ENCODE measurements at places on chromosomes 11 and 22.

DNA sequence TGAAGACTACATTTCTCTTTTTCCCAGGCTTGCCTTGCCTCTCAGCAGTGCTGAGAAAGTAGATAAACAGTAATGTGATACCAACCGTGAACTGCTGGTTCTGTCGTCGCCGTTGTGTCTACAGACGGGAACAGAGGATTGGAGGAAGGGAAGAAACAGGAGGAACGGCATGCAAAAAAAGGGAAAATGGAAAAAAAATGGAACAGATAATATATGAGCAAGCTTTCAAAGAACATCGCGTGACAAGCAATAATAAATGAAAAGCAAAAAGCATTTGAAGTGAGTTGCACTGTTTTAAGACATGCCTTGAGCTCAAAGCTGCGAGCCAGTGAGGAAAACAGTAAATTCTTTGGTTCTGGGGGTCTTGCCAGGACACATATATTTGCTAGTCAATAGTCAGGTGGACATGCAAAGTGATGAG lies 305.9 kb downstream of the CADM1 start:
- DNase-seq = no peak

DNA sequence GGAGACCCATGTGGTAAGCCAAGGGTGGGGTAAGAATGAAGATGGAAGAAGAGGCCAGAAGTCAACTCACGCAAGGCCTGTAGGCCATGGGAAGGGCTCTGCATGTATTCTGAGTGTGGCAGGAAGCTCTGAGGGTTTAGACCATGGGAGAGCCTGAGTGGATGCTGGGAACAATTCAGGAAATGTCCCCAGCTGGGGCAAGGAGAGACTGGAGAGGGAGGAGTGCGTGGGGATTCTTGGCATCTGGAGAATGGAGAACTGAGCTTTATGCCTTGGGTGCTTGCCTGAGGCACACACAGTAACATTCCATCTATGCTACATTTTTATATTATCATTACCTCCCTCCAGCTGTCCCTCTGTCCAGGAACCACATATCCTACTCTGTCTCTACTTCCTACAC lies 50.4 kb upstream of the CD82 start:
- DNase-seq = no peak

DNA sequence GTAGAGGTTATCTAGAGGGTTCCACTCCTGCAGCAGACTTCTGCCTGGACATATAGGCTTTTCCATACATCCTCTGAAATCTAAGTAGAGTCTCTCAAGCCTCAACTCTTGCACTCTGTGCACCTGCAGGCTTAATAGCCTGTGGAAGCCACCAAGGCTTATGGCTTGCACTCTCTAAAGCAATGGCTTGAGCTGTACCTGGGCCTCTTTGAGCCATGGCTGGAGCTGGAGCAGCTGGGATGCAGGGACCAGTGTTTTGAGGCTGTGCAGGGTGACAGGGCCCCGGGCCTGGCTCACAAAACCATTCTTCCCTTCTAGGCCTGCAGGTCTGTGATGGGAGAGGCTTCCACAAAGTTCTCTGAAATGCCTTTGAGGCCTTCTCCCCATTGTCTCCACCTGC lies 2.9 kb upstream of the NXPE4 start:
- DNase-seq = no peak

DNA sequence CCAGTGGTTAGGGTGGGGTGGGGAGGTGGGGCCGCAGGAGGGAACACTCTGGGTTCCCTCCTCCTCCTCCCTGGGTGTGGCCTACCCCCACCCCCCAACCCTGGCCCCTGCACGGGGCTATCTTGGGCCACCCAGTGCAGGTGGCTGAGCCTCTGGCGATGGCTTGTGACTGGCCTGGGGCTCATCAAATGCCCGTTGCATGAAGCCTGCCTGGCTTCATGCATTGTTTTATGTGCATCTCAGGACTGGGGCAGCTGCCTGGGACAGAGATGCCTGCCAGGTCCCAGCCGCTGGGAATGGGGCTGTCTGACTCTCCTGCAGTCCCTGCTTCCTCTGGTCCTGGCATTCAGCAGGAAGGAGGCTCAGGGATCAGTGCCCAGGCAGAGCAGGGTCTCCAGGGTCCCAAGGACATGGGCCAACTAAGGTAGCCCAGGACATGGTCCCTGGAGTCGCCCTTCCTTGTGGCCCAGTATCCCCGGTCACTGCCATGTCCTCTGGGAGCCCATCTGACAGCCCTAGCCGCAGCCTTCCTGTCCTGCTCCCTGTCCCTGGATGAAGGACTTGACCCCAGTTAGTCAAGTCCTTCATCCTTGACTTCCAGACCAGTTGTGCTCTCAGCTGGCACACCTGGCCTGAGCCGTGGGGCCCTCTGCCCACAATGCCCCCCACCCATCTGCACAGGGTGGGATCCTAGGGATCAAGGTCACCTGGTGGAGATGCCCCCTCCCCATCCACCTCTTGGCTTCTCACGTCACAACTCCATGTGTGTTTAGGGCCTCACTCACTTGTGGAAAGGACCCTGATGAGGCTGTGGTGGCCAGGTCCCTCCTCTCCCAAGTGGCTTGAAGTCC lies 112.1 kb upstream of the FGF3 start:
- no peak for DNase-seq

GRCh38 chr22:37064553-37064952 lies 13.0 kb downstream of the KCTD17 start:
- no peak for DNase-seq

DNA sequence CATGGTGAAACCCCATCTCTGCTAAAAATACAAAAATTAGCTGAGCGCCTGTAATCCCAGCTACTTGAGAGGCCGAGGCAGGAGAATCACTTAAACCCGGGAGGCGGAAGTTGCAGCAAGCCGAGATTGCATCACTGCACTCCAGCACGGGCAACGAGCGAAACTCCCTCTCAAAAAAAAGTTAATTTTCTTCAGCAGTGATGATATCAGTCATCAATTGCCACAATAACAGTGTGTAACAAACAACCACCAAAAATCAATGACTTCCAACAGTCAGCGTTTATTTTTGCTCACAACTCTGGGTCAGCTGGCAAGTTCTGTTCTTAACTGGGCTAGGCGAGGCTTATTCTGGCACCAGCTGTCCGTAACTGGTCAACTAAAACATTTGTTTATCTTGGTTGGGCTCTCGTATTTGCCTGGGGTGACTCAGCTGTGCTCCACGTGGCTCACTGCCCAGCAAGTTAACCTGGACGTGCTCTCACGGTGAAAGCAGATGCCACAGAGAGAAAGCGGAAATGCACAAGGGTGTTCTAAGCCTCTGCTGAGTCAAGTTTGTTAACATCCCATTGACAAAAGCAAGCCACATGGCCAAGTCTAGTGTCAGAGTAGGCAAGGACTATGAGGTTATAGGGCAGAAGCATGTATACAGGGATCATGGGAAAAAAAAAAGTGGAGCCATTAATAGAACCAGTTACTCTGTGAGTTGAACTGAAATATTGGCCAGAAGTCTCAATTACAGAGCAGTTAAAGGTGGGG lies 52.1 kb downstream of the LHFPL7 start:
- DNase-seq = no peak

DNA sequence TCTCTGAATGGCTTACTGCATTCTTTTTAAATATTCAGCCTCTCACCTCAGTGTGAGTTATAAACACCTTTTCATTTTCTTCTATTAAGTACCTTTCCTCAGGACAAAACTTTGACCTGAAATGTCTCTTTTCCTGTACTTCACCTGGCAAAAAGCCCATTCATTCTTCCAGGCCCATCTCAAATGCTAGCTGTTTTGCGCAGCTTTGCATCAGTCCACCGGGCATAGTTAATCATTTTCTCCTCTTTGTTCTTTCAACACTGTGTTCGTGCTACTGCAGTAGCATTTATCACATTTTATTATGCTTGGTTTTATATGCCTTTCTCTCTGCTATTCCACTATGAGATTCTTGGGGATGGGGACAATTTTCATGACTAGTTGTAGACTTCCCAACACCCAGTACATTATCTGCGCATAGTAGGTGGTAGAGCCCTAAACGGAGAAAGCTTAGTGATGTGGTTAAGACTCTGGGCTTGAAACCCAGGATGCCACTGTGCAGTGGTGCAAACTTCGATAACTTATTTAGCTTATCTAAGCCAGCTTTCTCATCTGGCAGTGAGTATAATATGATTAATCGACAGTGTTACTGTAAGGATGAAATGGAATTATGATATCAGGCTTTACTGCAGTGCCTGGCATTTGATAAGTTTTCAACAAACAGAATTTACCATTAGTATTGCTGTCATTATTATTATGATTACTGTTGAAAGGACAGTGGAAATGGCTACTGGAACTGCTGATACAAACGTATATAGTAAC lies 695.7 kb downstream of the NELL1 start:
- no peak for DNase-seq

GRCh38 chr11:80944758-80945157 lies 1503.9 kb upstream of the TENM4 start:
- no peak for DNase-seq

DNA sequence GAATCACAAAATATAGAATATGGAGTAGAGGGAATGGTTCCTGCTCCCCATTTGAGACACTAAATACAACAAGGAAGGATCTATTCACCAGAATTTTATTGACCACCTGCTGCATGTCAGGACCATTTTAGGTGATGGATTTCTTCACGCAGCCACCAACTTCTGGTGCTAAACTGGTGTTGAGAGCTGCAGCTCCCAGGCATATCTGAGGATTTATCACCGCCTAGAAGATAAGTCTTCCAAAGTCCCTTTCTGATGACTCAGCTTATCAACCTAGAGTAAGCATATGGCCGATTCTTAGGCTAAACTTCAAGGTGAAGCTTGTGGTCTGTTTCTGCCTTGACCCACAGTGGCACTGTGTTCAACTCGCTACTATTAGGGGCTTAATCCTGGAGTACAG lies 6.7 kb downstream of the DDI1 start:
- no peak for DNase-seq

- no peak for DNase-seq
Measured at GRCh38 chr11:69490516-69490915, 9.1 kb downstream of the LINC01488 start.

GRCh38 chr22:33209930-33210784 lies 152.0 kb upstream of the SYN3 start:
- peak; percentile 25 for DNase-seq

DNA sequence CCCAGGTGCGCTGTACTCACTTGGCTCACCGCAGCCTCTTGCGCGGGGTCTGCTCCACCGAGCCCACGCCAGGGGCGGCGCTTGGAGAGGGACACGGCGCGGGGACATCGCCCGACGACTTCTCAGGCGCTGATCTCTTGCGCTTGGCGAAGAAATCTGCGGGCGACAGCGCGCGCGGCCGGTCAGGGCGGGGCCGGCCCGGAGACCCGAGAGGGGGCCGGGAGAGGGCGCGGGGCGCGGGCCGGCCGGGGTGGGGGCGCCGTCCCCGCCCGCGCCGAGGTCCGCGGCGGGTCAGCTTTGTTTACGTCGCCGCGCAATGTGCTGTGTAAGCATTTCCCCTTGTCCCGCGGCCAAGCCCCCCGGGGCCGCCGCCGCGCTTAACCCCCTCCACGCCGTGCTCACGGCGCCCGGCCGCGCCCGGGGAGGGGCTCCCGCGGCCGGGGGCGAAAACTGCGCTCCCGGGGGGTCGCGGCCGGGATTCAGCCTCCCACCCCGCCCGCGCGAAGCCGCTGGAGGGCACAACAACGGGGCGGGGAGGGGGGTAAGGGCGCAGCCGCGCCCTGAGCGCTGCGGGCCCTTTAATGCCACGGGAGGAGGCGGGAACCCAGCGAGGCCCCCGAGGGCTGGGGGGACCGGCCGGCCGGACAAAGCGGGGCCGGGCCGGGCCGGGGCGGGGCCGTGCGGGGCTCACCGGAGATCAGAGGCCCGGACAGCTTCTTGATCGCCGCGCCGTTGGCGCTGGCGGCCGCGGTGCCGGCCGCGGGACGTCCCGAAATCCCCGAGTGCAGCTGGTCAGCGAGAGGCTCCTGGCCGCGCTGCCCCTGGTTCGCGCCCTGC lies 1.4 kb downstream of the CDKN1C start:
- no peak for DNase-seq

DNA sequence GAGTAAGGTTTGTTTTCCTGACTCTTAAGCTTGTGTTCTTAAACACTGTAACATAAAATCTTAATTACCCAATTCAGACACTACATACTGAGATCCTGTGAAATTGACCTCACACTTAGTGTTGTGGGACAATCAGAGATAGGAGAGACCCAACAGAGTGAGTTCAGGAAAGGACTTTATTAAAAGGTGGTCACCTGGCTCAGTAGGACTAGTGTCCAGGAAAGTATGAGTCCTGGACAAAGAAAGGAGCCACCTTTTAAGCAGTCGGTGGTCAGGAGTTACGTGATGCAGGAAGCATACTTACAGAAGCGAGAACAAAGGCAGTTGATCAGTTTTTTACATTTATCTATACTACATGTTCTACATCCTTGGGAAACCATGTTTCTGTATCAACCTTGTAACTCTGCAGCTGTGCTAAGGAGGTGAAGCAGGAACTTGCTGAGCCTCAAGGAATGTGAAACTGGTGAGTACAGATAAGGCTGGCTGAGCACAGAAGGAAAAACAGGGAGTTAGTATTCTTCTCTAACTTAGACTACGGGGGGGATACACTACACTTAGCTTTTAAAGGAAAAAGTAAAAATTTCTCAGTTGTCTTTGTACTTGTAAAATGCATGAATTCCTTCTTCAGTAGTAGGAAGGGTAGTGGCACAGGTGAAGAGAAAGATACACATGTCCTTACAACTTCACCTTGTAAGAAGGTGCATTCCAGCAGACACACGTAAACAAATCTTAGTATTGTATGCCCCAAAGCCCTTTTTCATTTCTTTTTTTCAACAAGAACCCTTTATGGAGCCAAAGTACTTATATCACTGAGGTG lies 15.1 kb downstream of the OR51E1 start:
- DNase-seq = no peak

- DNase-seq = no peak
Measured at GRCh38 chr22:23029521-23030228, 40.6 kb upstream of the GNAZ start.

- no peak for DNase-seq
Measured at GRCh38 chr11:76232026-76232665, 25.8 kb upstream of the WNT11 start.

- DNase-seq = no peak
Measured at GRCh38 chr11:93039531-93040240, 70.2 kb downstream of the MTNR1B start.

DNA sequence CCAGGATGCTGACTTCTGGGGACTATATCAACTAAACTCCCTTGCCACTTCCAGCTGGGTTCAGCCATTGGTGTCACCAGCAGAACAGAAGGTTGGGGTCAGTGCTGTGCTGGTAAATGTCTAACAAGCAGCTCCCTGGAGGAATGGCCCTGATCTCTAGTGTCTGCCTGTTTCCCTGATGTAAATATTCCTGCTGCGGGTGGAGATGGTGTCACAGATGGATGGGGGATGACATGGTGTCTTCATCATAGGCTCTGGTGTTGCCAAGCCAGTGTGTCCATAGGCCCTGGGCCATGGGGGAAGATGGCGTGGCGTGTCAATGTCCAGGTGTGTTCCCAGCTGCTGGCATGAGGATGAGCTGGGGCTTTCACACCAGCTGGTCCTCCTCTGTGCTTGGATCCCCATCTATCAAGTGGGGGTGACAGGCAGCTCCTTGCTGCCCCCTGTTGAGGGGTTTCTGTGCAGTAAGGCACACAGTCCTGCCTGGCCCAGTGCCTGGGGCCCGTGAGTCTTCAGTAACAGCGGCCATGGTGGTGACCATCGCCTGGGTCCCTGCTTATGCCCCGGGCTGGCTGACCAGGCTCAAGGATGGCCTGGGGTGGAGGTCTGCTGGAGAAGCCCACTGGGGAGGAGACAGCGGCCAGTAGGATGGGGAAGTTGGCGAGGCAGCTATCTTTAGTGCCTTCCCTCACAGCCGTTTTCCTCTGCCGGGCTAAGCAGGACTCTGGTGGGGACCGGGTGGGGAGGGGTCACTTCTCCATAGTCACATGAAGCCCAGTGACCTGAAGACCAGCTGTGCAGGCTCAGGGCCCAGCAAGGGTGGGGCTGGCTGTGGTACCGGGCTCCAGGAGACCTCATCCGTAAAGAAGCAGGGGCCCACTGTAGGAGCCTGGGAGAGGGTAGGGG lies 12.7 kb downstream of the RPL3 start:
- peak; percentile 26 for DNase-seq

- no peak for DNase-seq
Measured at GRCh38 chr22:24514241-24515026, 19.3 kb downstream of the UPB1 start.
